ENCODE measurements at places on chromosomes 12 and 14.

DNA sequence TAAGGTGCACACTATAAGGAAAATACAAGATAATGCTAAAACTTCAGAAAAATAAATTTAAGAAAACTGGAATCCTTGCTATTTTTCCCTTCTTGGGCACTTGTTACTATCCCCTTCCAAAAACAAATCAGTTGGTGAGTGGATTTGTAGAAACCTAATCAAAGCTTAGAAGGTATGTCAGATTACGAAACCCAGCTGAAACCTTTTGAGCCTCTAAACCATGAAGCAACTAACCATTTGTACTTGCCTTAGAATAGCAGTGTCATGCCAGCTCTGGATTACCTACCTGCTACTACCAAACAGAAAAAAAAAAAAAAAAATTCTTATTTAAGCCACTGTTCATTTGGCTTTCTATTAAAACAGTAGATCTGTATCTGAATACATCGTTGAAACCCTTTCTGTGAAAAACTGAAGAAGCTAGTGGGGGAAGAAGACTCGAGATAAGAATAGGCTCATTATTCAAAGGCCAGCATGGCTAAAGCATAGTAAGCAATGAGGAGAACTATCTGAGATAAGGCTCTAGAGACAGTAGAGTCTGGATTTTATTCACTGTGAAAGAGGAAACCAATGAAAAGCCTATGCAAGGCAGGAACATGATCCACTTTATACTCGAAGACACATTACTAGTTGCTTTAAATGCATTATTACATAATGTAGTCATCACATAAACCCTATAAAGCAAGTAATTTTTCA is 30.2 kb downstream of the OSBPL8 start:
- H3K27ac ChIP-seq = no peak overlapping the region
- H3K4me3 ChIP-seq = no peak overlapping the region
- peaks cover 51% of the 10 kb centered on the region for H3K4me1 ChIP-seq
- DNase-seq = no peak

DNA sequence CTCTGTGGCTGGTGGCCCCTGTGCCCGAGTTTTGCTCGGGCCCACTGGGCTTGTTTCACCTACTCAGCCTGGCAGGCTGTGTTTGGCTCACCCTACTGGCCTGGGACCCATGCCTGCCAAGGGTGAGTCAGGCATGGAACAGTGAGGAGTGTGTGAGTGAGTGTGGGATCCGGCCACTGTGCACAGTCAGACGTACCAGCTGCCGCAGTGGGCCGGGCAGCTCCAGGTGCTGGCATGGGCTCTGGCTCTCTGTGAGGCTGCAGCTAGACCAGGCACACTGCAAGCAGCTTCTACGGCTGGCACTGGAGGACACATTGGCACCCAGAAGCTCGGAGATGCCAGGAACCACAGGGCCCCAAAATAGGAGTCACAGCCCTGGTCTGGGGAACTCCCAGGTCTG is 40.6 kb downstream of the HSD17B6 start:
- no peak for DNase-seq
- H3K36me3 ChIP-seq = peaks cover 4% of the 10 kb centered on the region
- H3K4me1 ChIP-seq = no peaks in the 10 kb centered on the region

GRCh38 chr12:50845021-50845647 is 2.4 kb downstream of the TMPRSS12 start:
- no peaks in the 10 kb centered on the region for H3K4me1 ChIP-seq
- peaks cover 13% of the 10 kb centered on the region for H3K27me3 ChIP-seq
- DNase-seq = no peak
- peaks cover 10% of the 10 kb centered on the region for H3K36me3 ChIP-seq
- H3K27ac ChIP-seq = no peak overlapping the region

- peak overlapping the region; percentile 80 for H3K27ac ChIP-seq
- peaks cover 61% of the 10 kb centered on the region for H3K4me1 ChIP-seq
- no peaks in the 10 kb centered on the region for H3K27me3 ChIP-seq
- H3K4me3 ChIP-seq = peak overlapping the region; percentile 52
- H3K36me3 ChIP-seq = peaks cover 46% of the 10 kb centered on the region
Measured at GRCh38 chr14:69685218-69685616, 73.8 kb downstream of the SUSD6 start.

DNA sequence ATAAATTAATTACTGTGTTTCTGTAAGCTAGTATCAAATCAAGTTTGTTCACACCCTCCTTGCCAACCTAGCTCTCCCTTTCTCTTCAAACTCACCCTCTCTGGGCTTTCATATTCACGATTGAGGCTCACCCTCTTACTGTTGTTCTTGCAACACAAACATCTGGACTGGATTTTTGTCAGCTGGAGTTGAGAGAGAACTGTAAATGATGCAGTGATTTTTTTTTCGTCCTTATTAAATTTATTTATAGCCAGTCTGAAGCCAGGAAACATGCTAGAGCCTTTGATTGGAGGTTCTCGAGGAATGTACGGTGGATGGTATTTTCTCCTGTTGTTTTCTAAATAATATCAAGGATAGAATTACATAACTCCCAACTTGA is 485.1 kb downstream of the ZFP36L1 start:
- no peak overlapping the region for H3K4me3 ChIP-seq
- no peaks in the 10 kb centered on the region for H3K27me3 ChIP-seq
- DNase-seq = no peak
- H3K27ac ChIP-seq = no peak overlapping the region
- H3K36me3 ChIP-seq = peaks cover 5% of the 10 kb centered on the region

DNA sequence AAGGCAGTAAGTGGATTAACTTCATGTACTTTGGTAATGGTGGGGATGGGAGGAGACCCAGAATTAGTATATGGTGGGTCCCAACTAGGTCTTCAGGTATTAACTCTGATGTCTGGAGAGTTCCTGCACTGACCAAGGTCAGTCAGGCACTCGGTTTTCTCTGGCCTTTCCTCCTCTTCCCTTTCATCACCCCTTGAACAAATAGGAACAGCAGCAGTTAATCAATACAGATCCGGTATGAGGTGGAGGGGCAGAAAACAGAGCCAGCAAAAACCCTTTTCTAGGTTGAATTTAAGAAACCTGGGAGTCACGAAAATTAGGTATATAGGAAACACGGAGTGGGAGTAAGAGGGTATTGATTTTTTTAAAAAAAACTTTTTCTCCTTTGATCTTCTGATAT is 4.0 kb downstream of the PFKM start:
- no peak overlapping the region for H3K27ac ChIP-seq
- no peaks in the 10 kb centered on the region for H3K27me3 ChIP-seq
- peaks cover 30% of the 10 kb centered on the region for H3K36me3 ChIP-seq
- peaks cover 8% of the 10 kb centered on the region for H3K4me1 ChIP-seq

DNA sequence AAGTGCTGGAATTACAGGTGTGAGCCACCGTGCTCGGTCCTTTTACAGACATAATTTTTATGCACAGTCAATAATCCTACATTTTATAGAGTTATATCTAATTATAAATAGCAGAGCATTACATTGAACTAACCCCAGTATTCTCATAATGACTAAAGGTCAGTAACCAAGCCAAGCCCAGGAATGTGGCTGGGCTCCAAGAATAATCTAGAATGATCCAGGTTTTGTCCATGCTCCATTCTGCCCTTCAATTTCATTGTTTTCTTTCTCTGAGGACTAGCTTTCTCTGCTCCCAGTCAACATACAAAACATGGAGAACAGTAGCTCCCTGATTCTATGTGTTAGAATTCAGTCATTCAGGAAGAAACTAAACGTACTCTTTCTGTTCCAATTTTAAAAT is 92.1 kb upstream of the KRR1 start:
- H3K27me3 ChIP-seq = peaks cover 4% of the 10 kb centered on the region
- H3K4me3 ChIP-seq = no peak overlapping the region
- no peak for DNase-seq
- H3K36me3 ChIP-seq = no peaks in the 10 kb centered on the region
- no peaks in the 10 kb centered on the region for H3K4me1 ChIP-seq
- H3K27ac ChIP-seq = no peak overlapping the region

DNA sequence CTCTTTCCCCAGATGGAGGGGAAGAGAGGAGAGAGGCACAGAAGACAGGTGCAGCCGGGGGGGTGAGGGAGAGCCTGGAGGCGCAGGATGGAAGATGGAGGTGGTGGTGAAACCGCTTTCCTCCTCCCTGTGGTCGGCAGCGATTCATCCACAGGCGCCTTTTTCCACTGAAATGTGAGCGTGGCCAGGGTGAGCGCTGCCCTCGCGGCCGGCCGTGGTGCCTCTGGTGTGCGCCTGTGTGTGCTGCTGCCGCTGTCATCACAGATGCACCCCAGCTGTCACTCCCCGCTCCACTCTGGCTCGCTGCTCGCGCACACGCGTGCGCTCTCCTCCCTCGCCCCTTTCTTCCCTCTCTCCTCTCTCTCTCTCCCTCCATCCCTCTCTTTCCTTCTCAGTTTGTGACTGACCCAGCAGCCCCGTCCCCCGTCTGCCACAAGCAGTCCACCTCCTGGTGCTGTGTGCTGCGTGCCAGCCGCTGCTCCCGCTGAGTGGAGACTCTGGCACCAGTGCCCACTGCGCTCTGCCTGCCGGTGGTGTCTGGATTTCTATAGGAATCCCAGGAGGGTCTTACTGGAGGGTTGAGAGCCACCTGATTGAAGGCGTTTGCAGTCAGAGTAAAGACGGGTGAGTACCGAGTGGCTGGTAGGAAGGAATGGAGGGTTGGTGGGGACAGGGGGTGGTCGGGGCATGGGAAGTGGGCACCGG is at the start of gene LRTM2:
TSS of gene LRTM2 (plus strand) at position 375 of the 705 bp plus-strand sequence. CDS start 7,584 bp downstream, outside the sequence.
- no peak for DNase-seq
- no peak within 1 kb of the TSS for H3K27ac ChIP-seq
- no peak within 1 kb of the TSS for H3K4me3 ChIP-seq
- H3K4me1 ChIP-seq = peaks cover 5% of the 10 kb centered on the region
- peaks cover 61% of the 10 kb centered on the region for H3K27me3 ChIP-seq
- no peaks in the 10 kb centered on the region for H3K36me3 ChIP-seq

DNA sequence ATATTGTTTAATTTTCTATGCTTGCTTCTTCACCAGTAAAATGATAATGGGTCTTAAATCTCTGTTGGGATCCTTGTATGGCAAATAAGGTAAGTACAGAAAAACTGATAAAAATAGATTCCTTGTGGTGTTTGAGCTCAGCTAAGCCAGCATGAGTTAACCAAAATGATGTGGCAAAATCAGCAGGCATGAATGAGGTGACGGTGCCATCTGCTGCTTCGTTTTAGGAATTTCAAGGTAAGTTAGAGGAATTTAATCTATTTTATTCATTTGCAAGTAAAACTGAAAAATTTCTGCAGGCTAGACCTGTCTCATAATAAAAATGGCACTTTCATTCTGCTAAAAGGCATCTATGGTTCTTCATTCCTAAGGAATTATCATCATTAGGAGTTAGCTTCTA is 10.0 kb upstream of the CLEC7A start:
- H3K27ac ChIP-seq = no peak overlapping the region
- no peaks in the 10 kb centered on the region for H3K36me3 ChIP-seq
- H3K27me3 ChIP-seq = peaks cover 32% of the 10 kb centered on the region
- no peak overlapping the region for H3K4me3 ChIP-seq
- DNase-seq = peak; percentile 16
- H3K4me1 ChIP-seq = no peaks in the 10 kb centered on the region

GRCh38 chr14:54667026-54667744 is 100.3 kb downstream of the SAMD4A start:
- H3K27ac ChIP-seq = no peak overlapping the region
- peaks cover 29% of the 10 kb centered on the region for H3K4me1 ChIP-seq
- peaks cover 5% of the 10 kb centered on the region for H3K36me3 ChIP-seq
- H3K27me3 ChIP-seq = no peaks in the 10 kb centered on the region
- H3K4me3 ChIP-seq = no peak overlapping the region
- DNase-seq = no peak

- H3K36me3 ChIP-seq = peaks cover 35% of the 10 kb centered on the region
- no peaks in the 10 kb centered on the region for H3K27me3 ChIP-seq
- no peaks in the 10 kb centered on the region for H3K4me1 ChIP-seq
- no peak overlapping the region for H3K4me3 ChIP-seq
- H3K27ac ChIP-seq = no peak overlapping the region
Measured at GRCh38 chr12:68080577-68080976, 79.0 kb downstream of the IFNG start.

DNA sequence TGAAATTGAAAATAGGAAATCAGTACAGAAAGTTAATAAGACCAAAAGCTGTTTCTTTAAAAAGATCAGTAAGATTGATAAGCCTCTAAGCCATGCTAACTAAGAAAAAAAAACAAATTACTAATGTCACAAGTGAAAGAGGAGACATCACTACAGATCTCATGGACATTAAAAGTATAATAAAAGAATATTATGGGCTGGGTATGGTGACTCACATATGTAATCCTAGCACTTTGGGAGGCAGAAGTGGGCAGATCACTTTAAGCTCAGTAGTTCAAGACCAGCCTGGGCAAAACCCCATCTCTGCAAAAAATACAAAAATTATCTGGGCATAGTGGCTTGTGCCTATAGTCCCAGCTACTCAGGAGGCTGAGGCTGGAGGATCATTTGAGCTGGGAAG is 30.5 kb downstream of the B4GALNT3 start:
- no peak for DNase-seq
- H3K4me3 ChIP-seq = no peak overlapping the region
- no peaks in the 10 kb centered on the region for H3K4me1 ChIP-seq
- H3K27ac ChIP-seq = no peak overlapping the region

DNA sequence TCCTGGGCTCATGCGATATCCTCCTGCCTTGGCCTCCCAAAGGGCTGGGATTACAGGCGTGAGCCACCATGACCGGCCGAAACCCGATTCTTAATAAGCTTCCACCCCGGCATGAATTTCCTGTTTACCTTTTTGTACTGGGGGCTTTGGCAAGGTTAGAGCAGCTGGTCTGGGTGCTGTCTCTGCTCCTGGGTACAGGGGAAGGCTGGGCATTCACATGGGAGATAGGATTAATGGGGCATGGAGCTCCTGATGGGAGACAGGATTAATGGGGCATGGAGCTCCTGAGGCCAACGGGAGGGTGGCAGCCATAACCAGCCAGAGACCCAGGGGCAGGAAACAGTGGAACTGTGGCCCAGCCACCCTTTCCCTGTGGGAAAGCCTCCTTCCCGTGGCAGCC is 69.5 kb upstream of the DICER1 start:
- H3K27me3 ChIP-seq = no peaks in the 10 kb centered on the region
- no peak for DNase-seq
- peaks cover 11% of the 10 kb centered on the region for H3K36me3 ChIP-seq
- no peaks in the 10 kb centered on the region for H3K4me1 ChIP-seq
- no peak overlapping the region for H3K4me3 ChIP-seq
- no peak overlapping the region for H3K27ac ChIP-seq

DNA sequence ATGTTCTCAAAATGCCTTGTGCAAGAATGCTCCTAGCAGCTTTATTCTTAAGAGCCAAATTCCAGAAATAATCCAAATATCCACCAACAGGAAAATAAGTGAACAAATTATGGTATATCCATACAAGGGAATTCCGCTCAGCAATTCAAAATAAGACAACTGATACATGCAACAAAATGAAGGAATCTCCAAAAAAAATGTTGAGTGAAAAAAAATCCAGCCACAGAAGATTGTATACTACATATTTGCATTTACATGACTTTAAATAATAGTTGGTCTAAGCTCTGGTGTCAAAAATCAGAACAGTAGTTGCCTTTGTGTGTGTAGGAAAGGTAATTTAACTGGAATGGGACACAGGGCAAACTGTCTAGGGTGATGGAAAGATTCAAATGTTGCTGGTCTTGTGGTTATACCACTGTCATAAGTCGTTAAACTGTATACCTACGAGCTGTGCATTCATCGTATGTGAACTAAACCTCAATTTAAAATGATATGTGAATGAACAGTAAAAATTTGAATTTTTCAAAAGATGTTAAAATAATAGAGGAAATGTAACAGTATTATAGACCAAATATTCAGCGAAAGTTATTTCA is 3.2 kb downstream of the CD69 start:
- H3K27me3 ChIP-seq = no peaks in the 10 kb centered on the region
- DNase-seq = no peak
- peaks cover 44% of the 10 kb centered on the region for H3K4me1 ChIP-seq
- H3K4me3 ChIP-seq = peak overlapping the region; percentile 88

All from stimulated activated naive B cell treated with anti-CD40 and anti-IgM and Interleukin-4, amounts not matched to agents 10 μg/mL and 1 μg/mL and 100 μg/mL, for 72 hours (primary cell).